ENCODE measurements at places on chromosomes 13 and 19.

- DNase-seq = no peak
Measured at GRCh38 chr19:30481823-30482222, 109.6 kb downstream of the ZNF536 start.

DNA sequence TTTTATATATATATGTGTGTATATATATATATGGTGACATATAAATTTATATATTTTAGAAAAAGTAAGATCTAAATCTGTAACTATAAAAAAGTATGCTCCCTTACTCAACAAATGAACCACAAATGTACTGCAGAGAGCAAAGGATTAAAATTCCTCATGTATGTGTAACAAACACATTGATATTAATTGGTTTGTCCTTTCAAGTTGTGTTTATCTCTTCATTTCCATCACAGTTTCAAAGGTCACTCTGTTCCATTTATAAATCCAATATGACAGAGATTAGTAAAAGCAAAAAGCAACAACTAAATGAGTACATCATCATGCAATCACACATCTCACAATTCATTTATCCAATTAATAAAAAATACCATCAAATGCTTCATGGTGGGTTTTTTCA, 247.9 kb downstream of the DACH1 start:
- DNase-seq = no peak

DNA sequence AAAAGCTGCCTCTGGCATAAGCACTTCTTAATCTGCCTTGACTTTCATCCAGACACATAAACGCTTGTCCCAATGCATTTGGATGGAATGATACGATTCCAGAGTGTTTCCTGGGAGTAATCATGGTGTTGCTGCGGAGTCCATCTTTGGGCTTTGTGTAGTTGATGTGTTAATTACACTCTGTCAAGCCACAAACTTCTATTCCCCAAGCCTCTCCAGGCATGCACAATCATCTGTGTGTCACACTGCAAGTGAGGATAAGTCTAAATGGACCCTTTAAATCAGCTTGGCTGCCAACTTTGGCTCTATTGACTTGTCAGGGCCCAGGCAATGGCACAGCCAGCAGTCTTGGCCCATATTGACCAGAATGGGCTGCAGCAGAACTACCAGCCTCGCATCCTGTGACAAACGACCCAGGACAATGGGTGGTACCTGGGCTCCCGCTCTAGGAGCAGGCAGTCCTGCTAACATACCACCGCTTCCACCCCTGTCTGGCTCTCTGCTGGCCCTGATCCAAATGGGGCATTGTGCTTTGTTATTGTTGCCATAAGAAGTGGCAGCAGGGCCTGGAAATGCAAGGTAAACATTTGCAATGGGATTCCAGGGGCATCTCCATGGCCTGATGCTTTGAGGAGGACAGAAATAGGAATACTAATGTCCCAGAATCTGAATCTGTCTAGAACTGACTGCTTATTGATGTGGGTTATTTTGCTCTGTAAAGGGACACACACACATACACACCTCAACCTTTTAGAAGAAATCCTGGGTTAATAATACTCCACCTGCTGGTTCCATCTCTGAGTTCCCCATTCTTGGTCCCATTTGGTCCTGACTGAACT, 127.2 kb downstream of the DNAJC15 start:
- no peak for DNase-seq

GRCh38 chr13:94192431-94192975, 287.0 kb downstream of the DCT start:
- DNase-seq = no peak

GRCh38 chr13:46478651-46479050, 74.3 kb upstream of the LRCH1 start:
- DNase-seq = no peak
